ENCODE measurements at places on chromosomes 7 and 10. TPM values are rescaled to one million over a fixed set of nuclear protein-coding genes. Genes with fewer than 3 reads are reported as not detected.

- peak; percentile 95 for DNase-seq
- no peaks in the 10 kb centered on the region for H3K27me3 ChIP-seq
- H3K27ac ChIP-seq: peak overlapping the region; percentile 92
- H3K36me3 ChIP-seq: peaks cover 5% of the 10 kb centered on the region
Observed at GRCh38 chr10:43861966-43862751, 213.5 kb upstream of the ZNF32 start.

DNA sequence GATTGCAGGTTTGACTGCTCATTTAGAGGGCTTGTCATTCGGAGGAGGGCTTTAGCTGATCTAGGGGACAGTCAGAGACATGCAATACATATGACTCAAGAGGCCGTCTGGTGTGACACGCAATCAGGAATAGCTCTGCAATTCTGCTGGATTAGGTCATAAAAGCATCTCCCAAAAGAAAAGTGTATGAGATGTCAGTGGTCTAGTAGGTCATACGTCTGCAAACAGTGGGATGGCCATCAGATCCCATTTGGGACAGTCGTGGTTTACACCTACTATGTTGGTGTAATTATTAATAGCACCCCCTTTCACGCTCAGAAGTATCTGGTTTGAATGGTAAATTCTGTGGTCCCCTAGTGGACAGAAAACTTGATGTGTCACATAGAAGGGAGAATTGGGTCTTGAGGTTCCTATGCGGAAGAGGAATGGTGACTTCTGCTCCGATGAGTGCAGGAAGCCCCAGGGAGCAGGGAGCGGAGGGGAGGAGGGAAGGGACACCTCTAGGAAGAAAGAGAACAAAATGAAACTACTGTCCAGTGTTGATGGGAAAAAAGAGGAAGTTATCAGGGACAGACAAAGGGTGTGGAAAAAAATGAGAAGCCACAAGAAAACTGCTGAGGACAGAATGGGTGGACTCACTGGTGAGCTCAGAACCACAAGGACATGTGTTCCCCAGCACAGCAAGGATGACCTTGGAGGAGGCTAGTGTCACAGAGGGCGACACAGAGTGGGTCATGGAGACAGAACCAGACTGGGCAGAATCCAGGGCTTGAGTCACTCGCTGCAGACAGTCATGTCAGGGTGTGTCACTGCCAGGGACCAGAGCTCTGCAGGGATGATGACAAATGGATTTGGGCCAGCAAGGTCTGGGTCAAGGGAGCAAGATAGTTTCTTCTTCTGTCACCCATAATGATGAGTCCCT is 59.9 kb downstream of the MAP3K8 start:
- peak overlapping the region; percentile 1 for H3K27ac ChIP-seq
- peak overlapping the region; percentile 15 for H3K4me3 ChIP-seq
- peaks cover 6% of the 10 kb centered on the region for H3K36me3 ChIP-seq
- DNase-seq: peak; percentile 73
- peaks cover 46% of the 10 kb centered on the region for H3K4me1 ChIP-seq

Gene GATA3
- 0.09 TPM for total RNA-seq

DNA sequence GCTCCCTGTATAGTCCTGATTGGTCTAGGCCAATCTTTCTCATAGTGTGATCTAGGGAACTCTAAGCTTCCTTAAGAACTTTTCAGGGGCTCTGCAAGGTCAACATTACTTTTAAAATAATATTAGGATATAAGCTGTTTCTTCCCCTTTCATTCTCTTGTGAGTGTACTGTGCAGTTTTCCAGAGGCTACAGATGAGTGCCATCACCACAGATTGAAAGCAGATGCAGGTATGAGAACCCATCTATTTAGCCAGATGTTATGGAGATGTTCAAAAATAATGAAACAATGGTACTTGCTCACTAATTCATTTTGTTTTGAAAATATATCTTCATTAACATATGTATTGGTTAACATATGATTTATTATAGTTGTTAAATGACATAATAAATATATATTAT is 169.2 kb upstream of the SEMA3A start:
- H3K27ac ChIP-seq: peak overlapping the region; percentile 51
- H3K27me3 ChIP-seq: no peaks in the 10 kb centered on the region
- DNase-seq: no peak
- no peak overlapping the region for H3K4me3 ChIP-seq
- H3K4me1 ChIP-seq: peaks cover 37% of the 10 kb centered on the region

Gene SLC39A12
- total RNA-seq: not detected

Gene KLLN
- 0.87 TPM for total RNA-seq

- no peaks in the 10 kb centered on the region for H3K4me1 ChIP-seq
- H3K4me3 ChIP-seq: no peak overlapping the region
Observed at GRCh38 chr7:51327287-51327717, 10.7 kb upstream of the COBL start.

GRCh38 chr7:128863433-128863989 is 855 bp downstream of the ATP6V1F start:
- peak overlapping the region; percentile 92 for H3K27ac ChIP-seq
- peaks cover 52% of the 10 kb centered on the region for H3K4me1 ChIP-seq
- H3K27me3 ChIP-seq: peaks cover 54% of the 10 kb centered on the region
- peaks cover 31% of the 10 kb centered on the region for H3K36me3 ChIP-seq

Gene SYCE1
- total RNA-seq: not detected

Gene C10orf95
- total RNA-seq: not detected

Gene CFAP70
- 0.43 TPM for total RNA-seq

Gene PTPRN2
- total RNA-seq: 0.24 TPM

Gene SPDYE11
- not detected for total RNA-seq

GRCh38 chr7:37832194-37832593 is 16.2 kb upstream of the NME8 start:
- no peak overlapping the region for H3K4me3 ChIP-seq
- no peak overlapping the region for H3K27ac ChIP-seq

GRCh38 chr10:34647875-34648865 is 166.9 kb downstream of the PARD3 start:
- peaks cover 8% of the 10 kb centered on the region for H3K4me1 ChIP-seq
- no peak for DNase-seq
- no peaks in the 10 kb centered on the region for H3K36me3 ChIP-seq
- H3K27me3 ChIP-seq: no peaks in the 10 kb centered on the region

GRCh38 chr10:118542205-118542604 is 53.2 kb downstream of the PRLHR start:
- no peak for DNase-seq
- no peak overlapping the region for H3K27ac ChIP-seq
- no peak overlapping the region for H3K4me3 ChIP-seq
- no peaks in the 10 kb centered on the region for H3K4me1 ChIP-seq

Gene TAS2R41
- not detected for total RNA-seq

Gene GRM8
- total RNA-seq: not detected

DNA sequence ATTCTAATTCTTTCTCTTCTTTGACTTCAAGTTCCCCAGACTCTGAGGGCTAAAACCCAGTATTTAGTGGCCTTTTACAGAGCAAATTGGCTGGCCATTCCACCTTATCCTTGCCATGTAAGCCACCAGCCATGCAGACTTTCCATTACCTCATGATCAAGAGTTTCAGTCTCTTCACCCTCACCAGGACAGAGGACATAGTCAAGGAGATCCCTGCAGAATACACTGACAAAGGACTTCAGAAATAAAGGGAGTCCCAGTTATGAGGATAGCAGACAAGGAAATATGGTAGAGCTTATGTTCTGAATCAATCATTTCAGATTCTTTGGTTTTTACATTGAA is 1080.4 kb upstream of the C7orf33 start:
- peak overlapping the region; percentile 83 for H3K27ac ChIP-seq
- no peaks in the 10 kb centered on the region for H3K27me3 ChIP-seq
- no peak for DNase-seq
- no peaks in the 10 kb centered on the region for H3K36me3 ChIP-seq

DNA sequence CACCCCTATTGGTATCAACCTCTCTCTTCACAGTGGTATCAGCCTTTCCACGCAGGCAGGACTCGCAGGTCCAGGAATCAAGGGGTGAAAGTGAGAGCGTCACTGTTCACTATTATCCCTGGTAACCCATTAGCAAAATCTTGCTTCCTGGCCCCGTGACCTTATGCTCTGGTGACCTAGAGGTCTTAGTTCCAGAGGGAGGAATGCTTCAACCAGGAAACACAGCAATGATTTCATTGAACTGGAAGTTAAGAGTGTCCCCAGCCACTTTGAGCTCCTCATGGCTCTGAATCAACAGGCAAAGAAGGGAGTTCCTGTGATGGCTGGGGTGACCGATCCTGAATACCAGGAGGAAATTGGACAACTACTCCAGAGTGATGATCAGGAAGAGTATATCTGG is 90.6 kb downstream of the CUL2 start:
- H3K27me3 ChIP-seq: peaks cover 8% of the 10 kb centered on the region
- H3K36me3 ChIP-seq: no peaks in the 10 kb centered on the region
- no peak overlapping the region for H3K4me3 ChIP-seq
- H3K27ac ChIP-seq: no peak overlapping the region
- peaks cover 26% of the 10 kb centered on the region for H3K4me1 ChIP-seq

DNA sequence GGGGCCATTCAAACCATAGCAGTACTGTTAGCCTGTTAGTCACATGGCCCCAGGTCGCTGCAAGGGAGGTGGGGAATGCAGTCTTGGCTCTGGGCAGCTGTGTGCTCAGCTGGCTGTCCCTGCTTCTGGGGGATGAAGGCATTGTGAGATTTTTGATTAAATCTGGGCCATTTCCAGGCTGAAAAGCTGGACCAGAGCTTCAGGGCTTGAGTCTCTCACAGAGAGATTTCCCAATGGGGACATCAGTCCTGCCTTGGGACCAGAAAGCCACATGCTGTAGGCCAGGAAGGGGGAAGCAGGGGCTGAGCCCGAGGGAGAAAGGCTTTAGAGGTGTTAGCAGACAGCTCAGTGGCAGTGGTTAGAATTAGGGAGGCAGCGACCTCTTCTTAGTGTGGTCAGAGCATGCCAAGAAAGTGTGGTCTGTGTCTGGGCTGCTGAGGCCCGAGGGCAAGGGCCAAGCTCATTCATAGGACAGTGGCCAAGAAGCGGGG is 33.6 kb downstream of the PALD1 start:
- peaks cover 50% of the 10 kb centered on the region for H3K27me3 ChIP-seq
- peak; percentile 6 for DNase-seq
- no peak overlapping the region for H3K27ac ChIP-seq
- H3K4me1 ChIP-seq: peaks cover 8% of the 10 kb centered on the region

- H3K27me3 ChIP-seq: peaks cover 2% of the 10 kb centered on the region
- peaks cover 47% of the 10 kb centered on the region for H3K36me3 ChIP-seq
- H3K4me1 ChIP-seq: peaks cover 29% of the 10 kb centered on the region
- H3K4me3 ChIP-seq: peak overlapping the region; percentile 43
Observed at GRCh38 chr10:24603333-24603732, 120.4 kb downstream of the ARHGAP21 start.

GRCh38 chr7:41656366-41656765 is 46.5 kb downstream of the INHBA start:
- H3K27ac ChIP-seq: no peak overlapping the region
- H3K36me3 ChIP-seq: no peaks in the 10 kb centered on the region
- no peak overlapping the region for H3K4me3 ChIP-seq
- H3K4me1 ChIP-seq: peaks cover 13% of the 10 kb centered on the region
- no peaks in the 10 kb centered on the region for H3K27me3 ChIP-seq
- peak; percentile 14 for DNase-seq

GRCh38 chr7:49643321-49643720 is 130.1 kb upstream of the VWC2 start:
- H3K4me3 ChIP-seq: no peak overlapping the region
- no peaks in the 10 kb centered on the region for H3K36me3 ChIP-seq
- H3K4me1 ChIP-seq: no peaks in the 10 kb centered on the region
- no peak overlapping the region for H3K27ac ChIP-seq

Gene FAM24B
- 6.0 TPM for total RNA-seq

- DNase-seq: no peak
- H3K27me3 ChIP-seq: no peaks in the 10 kb centered on the region
- H3K4me3 ChIP-seq: no peak overlapping the region
- H3K27ac ChIP-seq: no peak overlapping the region
- peaks cover 6% of the 10 kb centered on the region for H3K36me3 ChIP-seq
Observed at GRCh38 chr7:50640779-50641178, 75.6 kb upstream of the DDC start.

DNA sequence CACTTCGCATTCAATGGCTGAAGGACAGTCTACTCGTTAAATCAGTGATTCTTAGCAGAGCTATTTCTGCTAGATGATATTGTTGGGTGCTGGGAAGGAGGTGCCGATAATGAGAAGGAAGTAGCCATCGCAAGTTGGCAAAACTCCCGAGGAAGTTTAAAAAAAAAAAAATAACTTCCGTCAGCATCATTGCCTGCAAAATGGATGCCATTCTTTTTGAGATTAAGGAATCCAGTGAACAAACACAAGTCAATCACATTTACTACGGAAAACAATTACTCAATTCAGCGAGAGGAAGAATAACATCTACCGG is 74.4 kb upstream of the SFMBT2 start:
- no peak for DNase-seq
- no peak overlapping the region for H3K4me3 ChIP-seq
- no peak overlapping the region for H3K27ac ChIP-seq
- no peaks in the 10 kb centered on the region for H3K27me3 ChIP-seq
- no peaks in the 10 kb centered on the region for H3K4me1 ChIP-seq

DNA sequence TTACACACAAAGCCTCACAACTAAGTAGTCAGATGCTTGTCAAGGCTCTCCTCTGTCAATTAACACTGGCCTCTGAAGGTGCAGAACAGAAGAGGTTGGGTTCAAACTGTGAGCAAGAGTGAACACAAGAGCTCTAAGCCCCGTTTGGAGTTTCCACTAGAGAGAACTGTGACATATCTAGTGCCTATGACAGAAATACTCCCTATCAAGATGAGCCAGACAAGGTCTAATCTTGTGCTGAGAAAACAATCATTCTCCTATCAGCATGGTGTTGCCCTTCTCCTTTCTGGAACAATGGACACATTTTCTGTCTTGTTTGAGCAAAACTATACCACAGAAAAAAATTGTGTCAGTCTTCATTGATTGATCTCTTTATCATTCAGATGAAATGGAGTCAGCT is 62.4 kb upstream of the CCDC71L start:
- peaks cover 66% of the 10 kb centered on the region for H3K36me3 ChIP-seq
- peaks cover 34% of the 10 kb centered on the region for H3K4me1 ChIP-seq
- no peak for DNase-seq
- H3K4me3 ChIP-seq: no peak overlapping the region
- H3K27me3 ChIP-seq: no peaks in the 10 kb centered on the region

DNA sequence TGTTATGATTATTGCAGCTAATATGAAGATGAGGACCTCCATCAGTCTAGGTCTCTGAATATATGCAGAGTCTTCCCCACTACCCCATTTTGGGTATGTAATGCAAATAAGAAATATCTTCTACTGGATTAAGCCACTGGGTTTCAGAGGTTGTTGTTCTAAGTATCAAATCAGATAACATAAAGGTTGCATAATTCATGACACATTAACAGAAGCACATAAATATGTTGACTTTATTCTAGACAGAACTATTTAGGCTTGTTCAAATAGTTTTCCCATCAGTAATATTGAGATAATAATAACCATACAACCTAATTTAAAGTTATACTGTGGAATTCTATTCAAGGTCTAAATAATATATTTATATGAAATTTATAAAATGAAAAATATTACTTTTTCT is 157.1 kb downstream of the ETV1 start:
- H3K4me3 ChIP-seq: no peak overlapping the region
- H3K27me3 ChIP-seq: no peaks in the 10 kb centered on the region
- DNase-seq: no peak
- no peak overlapping the region for H3K27ac ChIP-seq
- peaks cover 59% of the 10 kb centered on the region for H3K4me1 ChIP-seq

DNA sequence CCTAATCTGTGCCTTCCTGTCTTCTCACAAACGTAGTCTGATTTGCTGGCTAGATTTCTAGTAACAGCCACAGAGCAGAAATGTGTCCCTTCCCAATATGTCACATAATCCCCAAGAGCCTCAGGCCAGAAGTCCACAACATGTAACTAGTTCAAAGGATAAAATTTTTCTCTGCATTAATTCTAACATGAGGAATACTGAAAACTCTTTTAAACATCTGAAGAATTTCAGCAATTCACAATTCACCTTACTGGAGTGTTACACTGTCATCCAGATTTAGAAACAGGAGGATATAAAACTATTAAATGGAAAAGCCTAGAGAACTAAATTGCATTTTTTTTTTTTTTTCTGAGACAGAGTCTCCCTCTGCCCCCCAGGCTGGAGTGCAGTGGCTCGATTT is 2.5 kb upstream of the DDX56 start:
- no peak for DNase-seq
- peak overlapping the region; percentile 37 for H3K27ac ChIP-seq
- H3K4me3 ChIP-seq: no peak overlapping the region
- peaks cover 57% of the 10 kb centered on the region for H3K36me3 ChIP-seq
